ENCODE measurements at places on chromosomes 4 and X. TPM values are rescaled to one million over a fixed set of nuclear protein-coding genes. Genes with fewer than 3 reads are reported as not detected.

- no peaks in the 10 kb centered on the region for H3K36me3 ChIP-seq
- no peak for DNase-seq
- H3K4me3 ChIP-seq = no peak overlapping the region
- no peaks in the 10 kb centered on the region for H3K27me3 ChIP-seq
These were observed 223.7 kb downstream of the PDHA2 start for GRCh38 chr4:96063639-96064038.

DNA sequence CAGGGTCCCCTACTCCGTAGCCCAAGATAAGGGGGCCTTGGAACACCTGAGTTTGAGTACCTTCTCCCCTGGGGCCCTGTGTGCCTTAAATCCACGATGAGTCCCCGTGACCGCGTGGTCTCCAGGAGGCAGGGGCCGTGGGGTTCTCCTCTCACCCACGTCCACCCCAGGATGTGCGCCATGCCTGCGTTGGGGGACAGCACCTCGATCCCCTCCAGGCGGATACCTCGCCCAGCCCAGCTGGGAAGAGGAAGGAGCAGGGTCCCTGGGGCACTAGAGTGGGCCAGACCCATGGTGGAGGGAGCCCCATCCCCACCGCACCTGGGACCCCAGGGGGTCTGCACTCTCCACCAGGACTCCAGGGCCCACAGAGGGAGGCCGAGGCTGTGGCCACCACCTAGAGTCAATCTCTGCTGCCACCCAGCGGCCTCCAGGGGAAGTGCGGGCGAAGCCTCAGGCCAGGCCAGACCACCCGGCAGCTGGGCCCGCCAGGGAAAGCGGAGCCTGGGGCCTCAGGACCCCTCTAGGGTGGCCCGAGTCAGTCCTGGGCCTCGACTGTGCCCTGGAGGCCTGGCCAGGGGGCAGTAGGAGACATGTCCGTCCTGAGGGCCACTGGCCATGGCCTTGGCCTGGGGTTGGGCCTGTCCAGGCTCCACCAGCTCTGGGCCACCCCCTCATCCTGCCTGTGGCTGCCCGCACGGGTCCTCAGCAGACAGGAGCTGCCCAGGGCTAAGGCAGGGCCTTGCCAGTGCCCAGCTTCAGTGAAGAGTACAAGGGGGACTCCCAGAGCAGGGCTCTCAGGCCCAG, 55.0 kb downstream of the FAM53A start:
- H3K4me3 ChIP-seq = no peak overlapping the region
- no peaks in the 10 kb centered on the region for H3K4me1 ChIP-seq
- peak; percentile 81 for DNase-seq
- no peak overlapping the region for H3K27ac ChIP-seq

GRCh38 chrX:22323541-22323940, 50.8 kb downstream of the CBLL2 start:
- no peak overlapping the region for H3K27ac ChIP-seq
- H3K27me3 ChIP-seq = no peaks in the 10 kb centered on the region
- DNase-seq = no peak
- H3K36me3 ChIP-seq = no peaks in the 10 kb centered on the region
- H3K4me1 ChIP-seq = peaks cover 14% of the 10 kb centered on the region

DNA sequence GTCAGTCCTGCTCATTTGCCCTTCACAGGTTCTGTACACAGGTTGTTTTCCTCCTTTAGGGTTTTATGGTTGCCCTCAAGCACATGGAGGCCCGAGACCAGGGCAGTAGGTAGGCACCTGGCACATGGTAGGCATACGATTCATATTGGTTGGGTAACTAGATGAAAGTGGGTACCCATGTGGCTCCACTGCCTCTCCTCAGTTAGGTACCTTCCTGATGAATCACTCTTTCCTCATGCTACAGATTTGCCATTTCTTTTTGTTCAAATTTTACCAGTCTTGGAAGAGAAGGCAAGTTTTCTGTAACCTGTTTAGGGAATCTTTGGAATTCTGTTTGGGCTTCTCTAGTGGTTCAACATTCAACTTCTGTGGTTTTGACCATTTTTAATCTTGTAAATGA, 121.3 kb downstream of the FHIP1A start:
- DNase-seq = no peak
- H3K4me3 ChIP-seq = no peak overlapping the region
- H3K4me1 ChIP-seq = no peaks in the 10 kb centered on the region
- H3K27ac ChIP-seq = no peak overlapping the region

DNA sequence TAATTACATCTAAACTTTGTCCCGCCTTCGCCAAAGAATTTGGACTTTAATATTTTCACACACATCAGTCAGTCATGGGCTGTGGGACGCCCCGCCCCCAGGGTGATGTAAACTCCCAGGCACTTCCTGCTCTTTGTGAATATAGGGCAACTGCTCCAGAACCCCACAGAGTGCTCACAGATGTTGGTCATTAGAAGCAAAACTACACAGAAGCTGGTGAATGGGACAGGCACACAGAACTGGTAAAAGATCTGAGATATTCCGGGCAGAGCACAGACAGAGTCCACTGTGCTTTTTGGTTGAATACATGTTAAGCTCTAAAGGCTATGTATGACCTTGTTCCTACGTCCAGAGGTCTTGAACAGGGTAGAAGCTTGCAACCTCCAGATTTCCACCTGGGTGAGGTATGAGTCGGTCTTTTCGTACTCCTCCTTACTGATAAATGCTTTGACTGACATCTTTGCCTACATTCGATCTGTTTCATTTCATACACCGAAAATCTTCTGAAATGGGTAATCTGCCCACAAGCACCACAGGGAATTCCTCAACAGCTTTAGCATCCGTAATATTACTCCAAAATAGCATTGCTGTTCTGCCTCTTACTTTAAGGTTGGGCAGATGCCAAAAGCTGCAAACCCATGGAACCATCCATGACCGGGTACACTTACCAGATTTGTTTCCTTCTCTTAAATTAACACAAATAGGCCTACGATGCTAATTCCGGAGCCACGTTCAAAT, 144.6 kb downstream of the AMELX start:
- DNase-seq = no peak
- no peaks in the 10 kb centered on the region for H3K4me1 ChIP-seq
- no peak overlapping the region for H3K27ac ChIP-seq
- H3K36me3 ChIP-seq = no peaks in the 10 kb centered on the region
- no peaks in the 10 kb centered on the region for H3K27me3 ChIP-seq

DNA sequence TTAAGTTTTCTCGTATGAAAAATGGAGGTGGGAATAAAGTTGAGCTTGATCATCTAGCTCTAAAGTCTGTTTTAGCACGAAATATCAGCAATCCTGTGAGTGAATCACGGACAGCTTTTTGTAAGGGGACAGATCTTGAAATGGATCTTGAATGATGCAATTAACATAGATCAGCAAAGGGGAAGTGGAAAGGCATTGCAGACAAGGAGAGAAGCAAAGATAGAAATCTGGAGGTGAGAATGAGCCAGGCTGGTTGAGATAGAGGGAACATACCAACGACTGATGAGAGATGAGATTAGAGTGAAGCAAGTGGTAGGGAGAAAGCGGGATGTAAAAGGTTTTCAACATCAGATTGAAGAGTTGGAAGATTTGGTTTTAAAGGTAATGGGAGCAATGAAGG, 4.6 kb upstream of the DGKK start:
- no peak for DNase-seq
- no peak overlapping the region for H3K27ac ChIP-seq
- no peaks in the 10 kb centered on the region for H3K4me1 ChIP-seq
- no peak overlapping the region for H3K4me3 ChIP-seq

DNA sequence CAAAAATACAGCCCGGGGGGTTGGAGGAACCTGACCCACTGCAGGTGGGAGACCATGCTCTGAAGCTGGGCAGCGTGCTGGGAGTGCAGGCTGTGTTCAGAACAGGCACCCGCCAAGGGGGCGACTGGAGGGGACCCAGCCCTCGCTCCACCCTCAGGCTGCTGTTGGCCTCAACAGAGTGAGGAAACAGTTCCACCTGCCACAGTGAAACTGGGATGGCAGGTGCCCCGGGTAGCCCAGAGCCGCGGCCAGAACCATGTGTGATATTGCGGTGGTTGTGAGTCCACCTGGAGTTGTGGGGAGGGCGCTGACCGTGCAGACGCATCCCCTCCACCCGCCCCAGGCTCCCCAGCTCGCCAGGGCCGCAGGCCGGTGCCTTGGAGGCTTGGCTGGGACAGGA, 45.7 kb upstream of the PSAPL1 start:
- DNase-seq = no peak
- H3K36me3 ChIP-seq = no peaks in the 10 kb centered on the region
- H3K4me3 ChIP-seq = no peak overlapping the region
- no peaks in the 10 kb centered on the region for H3K27me3 ChIP-seq

GRCh38 chr4:153084980-153085630, 119.1 kb upstream of the TRIM2 start:
- no peaks in the 10 kb centered on the region for H3K27me3 ChIP-seq
- H3K4me3 ChIP-seq = no peak overlapping the region
- no peak overlapping the region for H3K27ac ChIP-seq
- H3K36me3 ChIP-seq = no peaks in the 10 kb centered on the region

DNA sequence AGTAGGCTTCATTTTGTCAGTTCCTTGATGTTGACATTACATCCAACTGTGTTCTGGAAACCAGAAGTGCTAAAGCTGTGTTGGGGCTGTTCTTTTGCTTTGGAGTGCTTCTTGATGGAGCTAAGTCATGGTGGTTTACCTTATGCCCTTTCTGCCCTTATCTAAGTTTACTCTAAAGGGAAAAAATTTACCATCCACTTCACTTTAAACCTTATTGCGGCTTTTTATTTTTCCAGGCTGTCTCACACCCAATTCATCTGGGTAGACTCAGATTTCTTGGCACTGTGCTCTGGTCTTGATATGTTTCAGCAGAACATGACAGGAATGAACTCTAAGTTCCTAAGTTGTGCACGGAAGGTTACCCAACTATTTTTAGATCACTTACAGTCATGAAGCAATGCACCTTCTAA, 104.7 kb upstream of the TTC29 start:
- no peak for DNase-seq
- no peaks in the 10 kb centered on the region for H3K27me3 ChIP-seq
- peaks cover 5% of the 10 kb centered on the region for H3K36me3 ChIP-seq
- H3K27ac ChIP-seq = no peak overlapping the region
- H3K4me3 ChIP-seq = no peak overlapping the region

GRCh38 chr4:38314663-38315062, 349.3 kb upstream of the KLF3 start:
- peaks cover 26% of the 10 kb centered on the region for H3K4me1 ChIP-seq
- no peaks in the 10 kb centered on the region for H3K36me3 ChIP-seq
- DNase-seq = no peak
- no peak overlapping the region for H3K4me3 ChIP-seq
- H3K27ac ChIP-seq = no peak overlapping the region

GRCh38 chr4:158775091-158775651, 6.3 kb downstream of the FNIP2 start:
- peaks cover 6% of the 10 kb centered on the region for H3K27me3 ChIP-seq
- H3K27ac ChIP-seq = no peak overlapping the region
- no peak overlapping the region for H3K4me3 ChIP-seq

- peak; percentile 15 for DNase-seq
- H3K36me3 ChIP-seq = no peaks in the 10 kb centered on the region
- no peak overlapping the region for H3K4me3 ChIP-seq
- no peak overlapping the region for H3K27ac ChIP-seq
- no peaks in the 10 kb centered on the region for H3K27me3 ChIP-seq
- peaks cover 10% of the 10 kb centered on the region for H3K4me1 ChIP-seq
These were observed 9.7 kb upstream of the MSANTD1 start for GRCh38 chr4:3239303-3239702.

GRCh38 chr4:58665649-58666048, 1555.5 kb upstream of the IGFBP7 start:
- no peak for DNase-seq
- no peaks in the 10 kb centered on the region for H3K27me3 ChIP-seq
- H3K4me1 ChIP-seq = no peaks in the 10 kb centered on the region

- H3K27ac ChIP-seq = no peak overlapping the region
- no peaks in the 10 kb centered on the region for H3K36me3 ChIP-seq
These were observed 53.6 kb upstream of the TLR3 start for GRCh38 chr4:186015212-186015817.

- DNase-seq = no peak
- H3K4me3 ChIP-seq = no peak overlapping the region
- H3K27me3 ChIP-seq = no peaks in the 10 kb centered on the region
- no peaks in the 10 kb centered on the region for H3K36me3 ChIP-seq
- peaks cover 16% of the 10 kb centered on the region for H3K4me1 ChIP-seq
These were observed 110.8 kb downstream of the AFAP1 start for GRCh38 chr4:7828793-7829301.

GRCh38 chr4:105674011-105674410, 34.5 kb downstream of the INTS12 start:
- H3K4me1 ChIP-seq = no peaks in the 10 kb centered on the region
- H3K27me3 ChIP-seq = no peaks in the 10 kb centered on the region
- H3K4me3 ChIP-seq = no peak overlapping the region
- H3K36me3 ChIP-seq = no peaks in the 10 kb centered on the region
- H3K27ac ChIP-seq = no peak overlapping the region

- peaks cover 82% of the 10 kb centered on the region for H3K27me3 ChIP-seq
- no peaks in the 10 kb centered on the region for H3K36me3 ChIP-seq
- peak overlapping the region; percentile 57 for H3K4me3 ChIP-seq
- no peak overlapping the region for H3K27ac ChIP-seq
- peaks cover 21% of the 10 kb centered on the region for H3K4me1 ChIP-seq
These were observed 2.2 kb downstream of the PCDH10 start for GRCh38 chr4:133151341-133151690.

DNA sequence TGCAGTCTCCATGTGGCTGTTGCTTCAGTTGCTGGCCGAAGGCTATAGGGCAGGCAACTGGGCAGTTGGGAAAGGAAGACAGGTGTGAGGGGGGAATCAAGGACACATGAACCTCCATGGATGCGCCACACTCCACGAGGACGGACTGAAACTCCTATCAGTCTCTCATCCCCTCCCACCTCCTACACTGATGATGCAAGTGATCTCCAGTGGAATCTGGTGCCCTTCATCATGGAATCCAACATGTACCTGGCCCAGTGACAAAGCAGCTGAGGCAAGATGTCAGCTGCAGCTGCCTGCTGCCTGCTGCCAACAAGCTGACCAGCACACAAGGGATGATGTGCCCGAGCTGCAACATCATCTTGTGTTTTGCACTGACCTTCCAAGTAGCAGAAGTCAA, 26.0 kb upstream of the MGST2 start:
- H3K4me3 ChIP-seq = no peak overlapping the region
- no peak for DNase-seq
- no peaks in the 10 kb centered on the region for H3K4me1 ChIP-seq
- H3K36me3 ChIP-seq = no peaks in the 10 kb centered on the region

- no peak for DNase-seq
- peaks cover 6% of the 10 kb centered on the region for H3K4me1 ChIP-seq
These were observed 48.9 kb downstream of the JADE3 start for GRCh38 chrX:46961097-46961496.

FGB gene
- total RNA-seq = 0.56 TPM

SLC2A9 gene
- total RNA-seq = not detected

SPACA5 gene
- total RNA-seq = not detected

TCP11X2 gene
- total RNA-seq = 0.88 TPM

All from neural progenitor cell (in vitro differentiated cells).